Kidney (tissue), 22 donors: ENCODE measurements at places on chromosomes 4 and X. TPM values are rescaled to one million over a fixed set of nuclear protein-coding genes. Genes with fewer than 3 reads are reported as not detected.
A peak's percentile ranks its signal among the peaks of the same experiment; 100 is the strongest.

GRCh38 chr4:151653548-151653918, 107.3 kb downstream of the GATB start:
- H3K27ac ChIP-seq, result no peak overlapping the region
- H3K4me3 ChIP-seq, result no peak overlapping the region
- H3K27me3 ChIP-seq, result no peaks in the 10 kb centered on the region
- no peak for DNase-seq

POU3F4 gene
- 1.1 TPM for total RNA-seq

DNA sequence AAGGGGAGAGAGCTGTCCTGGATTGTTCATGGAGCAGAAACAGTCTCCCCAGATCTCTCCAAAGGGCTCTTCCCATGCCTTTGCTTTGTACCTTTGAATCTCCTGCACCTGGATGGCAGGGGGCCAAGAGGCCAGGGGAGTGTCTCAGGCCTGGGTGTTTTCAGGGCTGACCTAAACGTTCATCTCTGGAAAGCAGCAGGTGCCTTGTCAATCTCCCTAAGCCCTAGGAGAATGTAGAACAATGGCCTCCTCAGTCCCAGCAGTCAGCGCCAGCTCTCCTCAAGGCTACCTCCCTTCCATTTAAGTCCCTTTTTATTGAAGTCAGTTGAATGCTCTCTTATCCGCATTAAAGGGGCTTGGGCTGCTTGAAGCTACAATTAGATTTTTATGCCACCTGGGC, 31.2 kb upstream of the NSUN7 start:
- no peak overlapping the region for H3K4me3 ChIP-seq
- no peak for DNase-seq
- H3K4me1 ChIP-seq, result peaks cover 3% of the 10 kb centered on the region
- no peaks in the 10 kb centered on the region for H3K36me3 ChIP-seq
- peak overlapping the region; percentile 27 for H3K27ac ChIP-seq

TKTL2 gene
- not detected for total RNA-seq

SPANXN4 gene
- total RNA-seq, result not detected

DNA sequence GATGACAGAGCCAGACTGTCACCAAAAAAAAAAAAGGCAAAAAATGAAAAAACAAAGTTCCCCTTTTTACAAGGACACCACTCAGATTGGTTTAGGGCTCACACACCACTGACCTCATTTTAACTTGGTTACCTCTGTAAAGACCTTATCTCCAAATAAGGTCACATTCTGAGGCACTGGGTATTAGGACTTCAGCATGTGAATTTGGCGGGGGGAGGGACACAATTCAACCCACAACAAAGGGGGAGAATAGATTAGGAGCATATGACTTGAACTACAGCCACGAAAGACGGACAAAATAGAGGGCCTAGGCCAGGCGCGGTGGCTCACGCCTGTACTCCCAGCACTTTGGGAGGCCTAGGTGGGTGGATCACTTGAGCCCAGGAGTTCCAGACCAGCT, 31.0 kb upstream of the ARAF start:
- no peaks in the 10 kb centered on the region for H3K4me1 ChIP-seq
- H3K4me3 ChIP-seq, result no peak overlapping the region
- DNase-seq, result no peak
- H3K27me3 ChIP-seq, result no peaks in the 10 kb centered on the region

GRCh38 chrX:103536732-103537131, 17.4 kb upstream of the RAB40A start:
- peak overlapping the region; percentile 32 for H3K27ac ChIP-seq
- peaks cover 2% of the 10 kb centered on the region for H3K27me3 ChIP-seq
- H3K4me3 ChIP-seq, result no peak overlapping the region

DNA sequence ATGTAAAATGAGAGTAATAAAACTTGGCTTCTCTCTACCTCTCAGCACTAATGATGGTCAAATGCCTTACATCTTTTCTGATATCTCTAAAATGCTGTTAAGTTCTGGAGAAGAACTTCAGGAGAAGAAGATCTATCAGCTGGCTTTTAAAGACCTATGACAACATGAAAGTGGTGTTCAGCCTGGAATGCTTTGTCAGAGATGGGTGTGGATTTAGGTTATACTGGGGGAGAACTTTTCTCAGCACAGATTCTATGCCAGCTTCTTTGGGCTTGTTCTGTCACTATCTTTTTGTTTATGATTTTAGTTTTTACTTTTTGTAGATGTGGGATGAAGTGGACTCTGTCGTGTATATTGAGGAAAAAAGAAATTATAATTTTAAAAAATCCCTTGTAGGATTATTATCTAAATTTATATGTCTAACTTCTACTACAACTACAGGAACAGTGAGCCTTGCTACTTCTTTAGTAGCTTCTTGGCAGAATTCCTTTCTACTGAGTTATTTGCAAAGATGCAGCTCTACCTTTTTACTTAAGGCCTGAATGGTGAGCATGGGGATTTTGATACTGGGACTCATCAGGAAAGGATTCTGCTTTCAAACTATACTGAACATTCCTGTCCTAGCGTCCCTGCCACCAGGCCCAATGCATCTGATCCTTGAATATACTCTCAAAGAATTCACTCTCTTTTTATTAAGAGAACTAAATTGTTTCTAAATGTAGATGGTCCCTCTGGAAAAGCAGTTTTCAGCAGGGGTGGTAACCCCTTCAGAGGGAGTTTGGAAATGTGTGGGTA, 19.6 kb downstream of the CYP2U1 start:
- no peaks in the 10 kb centered on the region for H3K36me3 ChIP-seq
- no peak overlapping the region for H3K27ac ChIP-seq
- H3K27me3 ChIP-seq, result no peaks in the 10 kb centered on the region
- no peaks in the 10 kb centered on the region for H3K4me1 ChIP-seq
- H3K4me3 ChIP-seq, result no peak overlapping the region
- no peak for DNase-seq

GRCh38 chrX:110015915-110016314, 13.0 kb downstream of the TMEM164 start:
- H3K4me1 ChIP-seq, result no peaks in the 10 kb centered on the region
- no peaks in the 10 kb centered on the region for H3K27me3 ChIP-seq
- H3K4me3 ChIP-seq, result no peak overlapping the region
- DNase-seq, result no peak

GRCh38 chrX:17496407-17496806, 121.4 kb downstream of the NHS start:
- peaks cover 2% of the 10 kb centered on the region for H3K27me3 ChIP-seq
- no peaks in the 10 kb centered on the region for H3K36me3 ChIP-seq
- no peak overlapping the region for H3K4me3 ChIP-seq
- H3K4me1 ChIP-seq, result no peaks in the 10 kb centered on the region
- no peak overlapping the region for H3K27ac ChIP-seq
- no peak for DNase-seq

DNA sequence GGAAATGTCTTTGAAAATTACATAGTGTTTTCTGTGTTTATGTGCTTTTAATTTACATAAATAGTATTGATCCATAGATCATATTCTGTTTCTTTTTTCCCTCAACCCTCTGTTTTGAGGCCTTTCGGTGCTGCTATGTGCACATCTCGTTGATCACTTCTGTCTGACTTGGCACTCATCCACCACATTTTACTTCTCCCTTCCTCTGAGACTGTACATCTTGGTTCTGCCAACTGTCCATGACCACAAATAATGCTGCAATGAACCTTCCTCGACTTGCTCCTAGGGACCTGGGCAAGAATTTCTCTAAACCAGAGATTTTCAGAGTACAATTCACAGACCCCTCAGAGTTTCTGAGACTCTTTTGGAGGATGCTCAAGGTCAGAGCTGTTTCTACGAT, 74.4 kb downstream of the RTL5 start:
- no peak overlapping the region for H3K27ac ChIP-seq
- H3K4me3 ChIP-seq, result no peak overlapping the region
- H3K4me1 ChIP-seq, result no peaks in the 10 kb centered on the region
- H3K36me3 ChIP-seq, result no peaks in the 10 kb centered on the region
- no peak for DNase-seq
- peaks cover 7% of the 10 kb centered on the region for H3K27me3 ChIP-seq

DNA sequence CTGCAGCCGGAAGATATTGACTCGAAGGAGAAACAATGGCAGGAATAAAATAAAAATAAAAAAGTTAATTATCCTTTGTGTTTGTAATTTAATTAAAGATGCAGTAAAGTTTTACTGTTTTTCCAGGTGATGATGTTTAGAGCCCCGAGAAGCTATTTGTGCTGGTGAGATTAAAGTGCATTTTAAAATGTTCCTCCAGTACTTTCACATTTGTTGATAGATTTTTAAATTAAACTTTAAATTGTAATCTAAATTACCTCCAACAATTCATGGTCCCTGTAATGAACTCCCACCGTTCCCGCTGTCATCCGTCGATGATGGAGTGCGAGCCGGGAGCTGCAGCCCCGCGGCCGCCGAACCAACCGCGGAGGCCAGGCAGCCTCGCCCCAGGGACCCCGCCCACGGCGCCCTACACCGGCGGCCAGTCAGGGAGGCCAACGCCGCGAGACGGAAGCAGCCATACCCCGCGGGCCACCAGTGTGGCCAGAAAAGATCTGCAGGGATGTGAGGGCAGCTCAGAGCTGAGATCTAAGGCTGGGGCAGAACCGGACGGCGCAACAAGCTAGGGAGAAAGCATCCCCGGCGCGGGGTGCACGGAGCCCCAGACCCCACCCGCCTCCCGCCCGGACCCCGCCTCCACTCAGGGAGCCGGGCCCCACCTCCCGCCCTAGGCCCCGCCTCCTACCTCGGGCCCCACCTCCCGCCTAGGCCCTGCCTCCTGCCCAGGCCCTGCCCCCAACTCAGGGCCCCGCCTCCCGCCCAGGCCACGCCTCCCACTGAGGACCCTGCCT, 104.0 kb downstream of the FAM53A start:
- peak; percentile 28 for DNase-seq
- peaks cover 4% of the 10 kb centered on the region for H3K4me1 ChIP-seq
- peaks cover 2% of the 10 kb centered on the region for H3K27me3 ChIP-seq
- no peaks in the 10 kb centered on the region for H3K36me3 ChIP-seq
- no peak overlapping the region for H3K27ac ChIP-seq

GRCh38 chr4:189187531-189188052, 753.1 kb upstream of the FRG1 start:
- no peaks in the 10 kb centered on the region for H3K36me3 ChIP-seq
- DNase-seq, result no peak
- no peaks in the 10 kb centered on the region for H3K4me1 ChIP-seq
- H3K27ac ChIP-seq, result no peak overlapping the region
- no peak overlapping the region for H3K4me3 ChIP-seq
- H3K27me3 ChIP-seq, result no peaks in the 10 kb centered on the region

NPNT gene
- total RNA-seq, result 78.3 TPM

DDX53 gene
- not detected for total RNA-seq

MAOB gene
- total RNA-seq, result 58.5 TPM

DNA sequence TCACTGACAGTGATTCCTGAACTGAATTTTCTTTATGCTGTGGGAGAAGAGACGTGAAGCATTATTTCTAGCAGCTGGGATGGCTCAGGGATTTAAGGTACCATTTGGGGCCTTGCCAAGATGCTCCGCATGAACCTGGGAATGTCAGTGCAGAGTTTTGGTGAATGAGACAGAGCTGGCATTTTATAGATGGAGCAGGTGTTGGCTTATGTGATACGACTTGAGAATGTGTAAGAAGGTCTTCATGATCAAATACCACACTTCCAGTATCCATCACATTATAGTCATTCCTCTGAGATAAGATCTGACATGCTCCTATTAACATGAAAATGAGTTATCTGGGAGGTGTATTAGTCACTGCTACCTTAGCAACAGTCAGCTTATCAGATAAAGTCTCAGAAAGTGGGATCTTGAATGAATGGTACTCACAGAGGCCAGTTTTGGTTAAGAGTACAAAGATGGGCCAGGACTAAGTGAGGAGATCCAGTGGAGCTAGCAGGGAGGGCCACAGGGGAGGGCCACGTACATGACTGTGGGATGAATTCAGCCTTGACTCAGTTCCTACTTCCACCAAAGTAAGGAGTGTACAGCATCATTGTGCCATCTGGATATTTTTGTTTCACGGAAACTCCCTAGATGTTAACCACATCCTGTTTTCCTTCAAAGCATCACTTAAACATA, 116.7 kb downstream of the SPCS3 start:
- H3K27me3 ChIP-seq, result no peaks in the 10 kb centered on the region
- H3K4me3 ChIP-seq, result no peak overlapping the region
- H3K36me3 ChIP-seq, result no peaks in the 10 kb centered on the region
- DNase-seq, result no peak
- H3K27ac ChIP-seq, result no peak overlapping the region
- no peaks in the 10 kb centered on the region for H3K4me1 ChIP-seq

C4orf54 gene
- total RNA-seq, result 0.19 TPM

DNA sequence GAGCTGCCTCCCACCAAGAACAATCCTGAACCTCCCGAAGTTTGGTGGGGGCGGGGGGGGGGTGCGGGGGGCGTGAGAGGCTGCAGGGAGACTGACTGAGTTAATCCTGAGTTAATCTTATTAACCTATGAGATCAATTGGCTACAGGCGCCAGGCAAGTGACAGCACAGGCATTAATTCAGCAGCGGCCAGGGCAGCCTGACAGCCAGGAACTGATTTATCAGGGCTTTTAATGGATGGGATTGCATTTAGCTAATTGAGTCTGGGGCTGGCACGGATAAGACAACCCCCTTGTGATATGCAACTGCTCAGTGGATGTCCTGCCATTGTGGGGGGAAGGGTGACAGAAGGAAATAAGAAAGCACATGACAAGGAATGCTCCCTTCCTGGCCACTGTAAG, 16.3 kb downstream of the RTL5 start:
- H3K27ac ChIP-seq, result no peak overlapping the region
- no peak for DNase-seq
- no peaks in the 10 kb centered on the region for H3K4me1 ChIP-seq

SYTL5 gene
- total RNA-seq, result 0.69 TPM

DNA sequence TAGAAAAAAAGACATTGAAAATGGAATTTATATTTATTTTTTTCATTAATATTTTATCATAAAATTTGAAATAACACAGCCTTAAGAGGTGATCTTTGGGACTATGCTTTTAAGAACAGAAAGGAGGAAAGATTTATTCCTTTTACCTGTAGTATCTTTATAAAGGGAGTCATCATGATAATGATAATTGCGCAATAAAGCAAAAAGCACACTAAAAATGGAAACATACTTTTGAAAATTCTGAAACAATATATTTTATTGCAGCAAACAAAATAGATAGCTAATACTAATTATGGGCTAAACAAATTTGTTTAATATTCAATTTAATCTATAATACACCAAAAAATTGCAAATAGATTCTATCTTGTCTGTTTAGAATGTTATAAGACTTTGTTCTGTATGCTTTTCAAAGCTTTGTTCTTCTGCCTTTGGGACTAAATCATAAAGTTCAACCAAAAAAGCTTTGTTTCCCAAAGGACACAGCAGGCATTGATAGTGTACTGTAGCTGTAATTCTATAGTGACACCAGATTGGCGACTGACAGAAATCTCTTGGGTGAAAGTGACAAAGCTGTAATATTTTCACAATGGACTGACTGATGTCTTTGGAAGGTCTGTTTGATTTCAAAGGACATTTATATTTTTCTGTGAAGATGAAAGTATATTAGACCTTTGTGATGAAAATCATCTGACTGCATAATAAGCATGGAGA, 2156.6 kb upstream of the TENM3 start:
- no peak overlapping the region for H3K27ac ChIP-seq
- no peaks in the 10 kb centered on the region for H3K4me1 ChIP-seq
- no peaks in the 10 kb centered on the region for H3K27me3 ChIP-seq
- DNase-seq, result no peak

ADH4 gene
- total RNA-seq, result 5.9 TPM

- no peak overlapping the region for H3K4me3 ChIP-seq
- no peaks in the 10 kb centered on the region for H3K27me3 ChIP-seq
- H3K27ac ChIP-seq, result no peak overlapping the region
- H3K4me1 ChIP-seq, result no peaks in the 10 kb centered on the region
Measured at GRCh38 chr4:181030961-181031360, 1212.2 kb upstream of the TENM3 start.

- H3K36me3 ChIP-seq, result no peaks in the 10 kb centered on the region
- no peaks in the 10 kb centered on the region for H3K27me3 ChIP-seq
- no peak overlapping the region for H3K27ac ChIP-seq
- no peaks in the 10 kb centered on the region for H3K4me1 ChIP-seq
Measured at GRCh38 chr4:32697281-32697814, 1977.2 kb downstream of the PCDH7 start.

XK gene
- 1.3 TPM for total RNA-seq
